ENCODE measurements at places on chromosomes 2 and 18.

DNA sequence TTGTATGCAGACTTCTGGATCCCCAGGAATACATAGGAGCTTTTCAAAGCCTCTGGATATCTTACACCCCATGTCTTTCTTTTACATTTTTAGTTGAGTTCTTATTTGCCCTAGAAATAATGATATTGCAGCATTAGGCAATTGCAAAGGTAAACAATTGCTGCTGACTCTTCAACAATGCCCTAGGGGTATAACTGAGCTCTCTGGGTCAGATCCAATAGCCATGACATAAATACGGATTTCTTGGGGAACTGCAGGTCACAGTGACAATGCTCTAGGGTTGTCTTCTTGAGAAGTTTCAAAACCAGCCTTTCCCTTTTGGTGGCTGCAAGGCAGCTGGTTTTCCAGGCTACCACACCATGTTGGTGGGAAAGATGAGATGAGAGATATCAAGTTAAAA lies 16.5 kb upstream of the OR6B3 start:
- DNase-seq = no peak

- no peak for DNase-seq
These were observed 23.7 kb upstream of the SMAD7 start for GRCh38 chr18:48974304-48975119.

GRCh38 chr2:237497838-237498186 lies 10.8 kb downstream of the MLPH start:
- DNase-seq = no peak

DNA sequence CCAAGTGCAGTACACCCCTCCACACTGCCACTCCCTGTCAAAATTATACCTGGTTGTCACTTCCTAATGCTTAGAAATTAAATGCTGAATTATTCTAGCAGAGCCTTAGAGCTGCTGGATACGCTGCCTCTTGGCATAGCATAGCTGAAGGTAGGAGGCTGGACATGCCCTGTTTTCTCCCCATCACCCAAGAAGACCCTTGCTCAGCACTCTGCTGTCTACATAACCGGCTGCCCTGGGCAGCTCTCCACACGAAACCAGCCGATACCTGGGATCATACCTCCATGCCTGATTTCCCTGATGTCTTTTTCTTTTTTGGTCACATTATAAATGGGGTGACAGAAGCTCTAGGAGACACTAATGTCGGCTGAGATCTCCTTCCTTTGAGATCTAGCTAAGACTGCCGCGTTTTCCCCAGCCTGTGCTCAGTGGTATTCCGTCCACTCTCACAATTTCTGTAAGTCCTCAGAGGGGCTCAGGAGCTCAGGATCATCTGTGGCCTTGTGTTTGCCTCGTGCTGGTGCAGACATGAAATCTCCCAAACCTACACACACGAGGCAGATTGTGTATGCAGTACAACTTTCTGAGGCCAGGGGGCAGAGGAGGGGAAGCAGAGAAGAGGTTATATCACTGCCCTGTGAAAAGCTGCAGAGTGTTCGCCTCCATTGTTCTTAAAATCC lies 13.5 kb upstream of the ZAP70 start:
- no peak for DNase-seq

- DNase-seq = no peak
These were observed 350.4 kb upstream of the ZC3H15 start for GRCh38 chr2:186135686-186136085.

GRCh38 chr18:32026491-32027086 lies 8.0 kb downstream of the RNF125 start:
- DNase-seq = no peak

GRCh38 chr2:44107974-44108373 lies 60.7 kb upstream of the PPM1B start:
- no peak for DNase-seq

- DNase-seq = no peak
These were observed 113.5 kb downstream of the KCTD1 start for GRCh38 chr18:26434887-26435286.

DNA sequence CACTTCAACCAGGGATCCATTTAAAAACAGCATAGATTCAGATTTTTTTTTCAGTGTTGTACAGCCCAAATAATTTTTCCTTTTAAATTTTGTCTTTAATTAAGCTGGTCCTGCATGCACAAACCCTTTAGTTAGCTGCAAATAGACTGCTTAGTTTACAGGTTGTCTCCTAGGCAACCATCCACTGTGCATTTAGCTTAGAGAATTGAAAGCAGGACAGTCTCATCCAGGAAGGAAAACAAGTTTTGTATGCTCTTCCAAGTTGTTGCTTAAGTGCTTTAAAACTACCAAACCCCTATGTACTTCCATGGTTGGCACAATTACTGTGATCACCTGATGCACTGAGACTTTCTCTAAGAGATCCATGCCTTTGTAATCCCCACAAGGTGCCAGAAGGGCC lies at the start of gene MAP3K19:
TSS of gene MAP3K19 (minus strand) at position 148 of the 400 bp plus-strand sequence. CDS start 22,800 bp downstream, outside the sequence.
- DNase-seq = no peak

- no peak for DNase-seq
These were observed 1.4 kb downstream of the SOX11 start for GRCh38 chr2:5693287-5694201.

- DNase-seq = no peak
These were observed 88.8 kb downstream of the INHBB start for GRCh38 chr2:120434492-120435308.

DNA sequence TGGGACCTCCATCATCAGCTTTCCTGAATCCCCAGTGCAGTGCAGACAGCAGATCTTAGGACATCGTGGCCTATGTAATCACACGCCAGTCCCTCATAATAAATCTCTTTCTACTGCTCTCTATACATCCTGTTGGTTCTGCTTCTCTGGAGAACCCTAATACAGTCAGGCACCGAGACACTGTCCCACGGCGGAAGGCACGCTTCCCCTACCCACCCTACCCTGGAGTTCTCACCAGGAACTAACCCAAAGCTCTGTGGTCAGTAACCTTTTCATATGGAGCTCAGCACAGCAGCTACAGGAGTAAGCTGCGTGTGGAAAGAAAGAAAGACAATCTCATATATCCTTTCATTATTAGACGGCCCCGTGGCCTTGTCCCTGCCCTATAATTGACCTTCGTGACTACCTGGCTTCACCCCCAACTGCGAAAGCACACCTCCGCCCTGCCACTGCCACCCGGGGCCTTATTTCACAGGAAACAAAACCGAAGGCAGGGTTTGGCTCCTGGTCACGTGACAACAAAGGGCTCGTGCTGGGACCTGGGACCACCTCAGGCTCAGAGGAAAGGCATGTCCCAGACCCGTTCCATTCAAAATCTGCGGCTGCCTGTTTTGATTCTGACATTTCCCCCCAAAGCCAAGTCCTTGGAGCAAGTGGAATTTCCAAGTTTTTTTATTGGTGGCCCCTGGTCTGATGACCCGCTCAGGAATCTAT lies 99.7 kb upstream of the ODC1 start:
- DNase-seq = no peak

DNA sequence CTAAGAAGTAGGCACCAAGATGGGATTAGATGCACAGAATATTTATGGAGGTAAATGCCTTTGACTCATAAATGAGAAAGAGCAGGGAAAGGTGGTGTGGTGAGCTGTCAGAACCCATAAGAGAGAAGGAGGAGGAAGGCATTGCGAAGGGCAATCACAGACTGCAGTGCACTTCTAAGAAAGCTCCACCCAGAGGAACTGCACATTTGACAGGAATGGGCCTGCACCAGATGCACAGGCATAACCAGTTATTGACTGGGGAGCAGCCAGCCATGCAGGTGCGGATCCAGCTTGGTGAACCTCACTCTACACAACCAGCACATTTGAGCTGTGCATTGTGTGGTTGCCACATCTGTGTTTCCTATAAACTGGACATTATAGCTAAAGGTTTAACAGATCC lies 62.2 kb upstream of the L3MBTL4 start:
- no peak for DNase-seq

GRCh38 chr2:88865801-88866371 lies 174.4 kb downstream of the RPIA start:
- no peak for DNase-seq

DNA sequence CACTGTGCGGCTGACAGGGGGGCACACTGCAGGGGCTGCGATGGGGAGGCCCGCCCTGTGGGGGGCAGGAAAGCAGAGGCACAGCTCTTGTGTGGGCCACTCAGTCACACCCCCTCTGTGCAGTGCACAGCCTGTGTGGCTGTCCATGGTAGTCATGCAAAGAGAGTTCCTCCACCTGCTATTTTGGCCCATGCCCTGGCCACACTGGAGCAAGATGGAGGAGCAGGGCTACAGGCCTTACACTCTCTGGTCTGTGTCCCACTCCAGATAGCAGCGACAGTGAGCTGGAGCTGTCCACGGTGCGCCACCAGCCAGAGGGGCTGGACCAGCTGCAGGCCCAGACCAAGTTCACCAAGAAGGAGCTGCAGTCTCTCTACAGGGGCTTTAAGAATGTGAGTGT lies 28.5 kb upstream of the FAHD2A start:
- DNase-seq = no peak

DNA sequence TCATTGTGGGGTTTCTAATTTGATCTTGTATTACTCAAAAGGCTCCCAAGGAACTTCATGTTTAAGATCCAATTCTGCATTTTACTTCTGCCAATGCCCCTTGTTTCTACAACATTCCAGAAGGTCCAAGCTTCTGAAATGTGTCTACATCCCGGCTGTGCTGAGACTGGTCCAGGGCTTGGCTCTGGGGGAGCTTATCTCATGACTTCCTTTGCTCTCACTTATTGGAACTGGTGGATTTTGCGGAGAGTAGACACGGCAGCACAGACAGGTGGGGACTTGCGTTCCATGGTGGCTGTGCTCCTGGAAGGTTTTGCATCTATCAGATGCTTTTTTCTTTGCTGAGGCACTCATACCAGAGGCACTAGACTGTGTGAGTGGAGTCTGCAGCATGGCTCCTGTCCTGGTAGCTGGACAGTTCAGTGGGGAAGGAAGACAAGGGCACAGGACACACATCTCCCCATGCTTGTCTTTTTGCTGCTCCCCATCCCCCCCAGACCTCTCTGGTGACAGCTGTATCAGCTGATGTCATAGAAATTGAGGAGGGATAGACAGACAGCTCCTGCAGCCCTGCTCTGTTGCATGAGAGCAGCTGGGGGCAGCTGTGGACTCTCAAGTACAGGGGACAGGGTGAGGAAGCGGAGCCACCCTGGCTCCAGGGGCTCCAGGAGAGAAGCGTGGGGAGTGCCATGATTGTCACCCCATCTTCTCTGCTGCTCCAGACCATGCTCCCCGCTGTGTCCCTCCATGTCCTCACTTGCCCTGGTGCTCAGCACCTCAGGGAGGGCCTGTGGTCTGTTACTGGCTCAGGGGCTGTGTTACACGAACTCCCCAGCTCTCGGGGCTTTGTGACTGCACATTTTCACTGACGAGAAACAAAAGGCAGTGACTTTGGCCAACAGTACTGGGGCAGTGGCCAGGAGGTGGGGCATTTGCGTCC lies 46.0 kb downstream of the ACAA2 start:
- DNase-seq = no peak

- no peak for DNase-seq
These were observed 51.2 kb downstream of the INHBB start for GRCh38 chr2:120396861-120397811.

- DNase-seq = no peak
These were observed 29.0 kb upstream of the REL start for GRCh38 chr2:60852282-60852860.

DNA sequence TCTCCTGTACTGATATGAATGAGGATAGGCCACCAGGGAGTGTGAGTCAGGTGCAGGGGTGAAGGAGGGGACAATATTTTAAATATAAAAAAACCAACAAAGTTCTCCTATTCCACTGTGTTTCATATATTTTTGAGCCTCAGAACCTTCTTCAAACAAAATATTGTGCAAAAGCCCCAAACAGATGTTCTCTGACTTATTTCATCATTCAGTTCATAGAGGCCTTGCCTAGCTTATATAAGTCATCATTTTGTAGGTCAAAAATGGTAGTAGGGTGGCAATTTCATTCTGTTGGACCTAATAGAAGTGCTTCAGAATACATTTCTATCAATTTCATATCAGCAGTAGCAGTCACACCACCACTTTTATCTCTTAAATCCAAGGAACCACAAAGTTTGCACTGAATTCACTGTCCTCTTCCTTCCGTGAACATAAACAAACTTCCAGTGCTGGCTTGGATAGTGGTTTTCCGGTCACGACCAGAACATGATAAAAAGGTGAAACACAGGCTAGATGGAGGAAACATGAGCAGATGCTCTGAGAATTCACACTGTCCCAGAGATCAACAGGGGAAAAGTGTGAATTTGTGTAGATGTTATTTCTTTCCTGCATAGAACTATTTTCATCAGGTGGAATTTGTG lies 99.1 kb downstream of the EN1 start:
- no peak for DNase-seq

- no peak for DNase-seq
These were observed 118.8 kb upstream of the MAP2 start for GRCh38 chr2:209305026-209305425.

GRCh38 chr2:19785867-19786266 lies 115.9 kb downstream of the TTC32 start:
- no peak for DNase-seq

DNA sequence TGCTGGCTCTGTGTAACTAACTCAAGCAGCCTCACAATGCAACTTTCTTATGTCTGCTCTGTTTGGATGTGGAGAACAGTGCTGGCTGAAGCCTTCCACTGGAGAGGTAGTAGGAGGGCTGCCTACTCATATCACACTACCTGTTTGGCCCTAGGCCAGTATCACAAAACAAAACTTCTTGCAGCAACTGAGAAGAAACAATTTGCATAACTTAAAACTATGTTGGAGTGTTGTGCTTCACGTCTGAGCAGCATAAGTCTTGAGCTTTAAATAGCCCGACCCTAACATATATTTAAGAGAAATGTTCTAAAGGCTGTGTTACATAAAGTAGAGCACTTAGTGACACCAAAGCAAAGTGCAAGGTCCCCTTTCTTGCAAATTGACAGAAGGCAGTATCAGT lies 204.9 kb upstream of the ACVR2A start:
- DNase-seq = no peak

GRCh38 chr2:69177063-69177771 lies 164.2 kb downstream of the ANTXR1 start:
- no peak for DNase-seq

GRCh38 chr2:113873867-113874266 lies 16.0 kb upstream of the ACTR3 start:
- DNase-seq = no peak

GRCh38 chr2:197306024-197306695 lies 4.4 kb downstream of the ANKRD44 start:
- DNase-seq = no peak

GRCh38 chr2:95267458-95268210 lies 6.6 kb upstream of the PROM2 start:
- DNase-seq = no peak

DNA sequence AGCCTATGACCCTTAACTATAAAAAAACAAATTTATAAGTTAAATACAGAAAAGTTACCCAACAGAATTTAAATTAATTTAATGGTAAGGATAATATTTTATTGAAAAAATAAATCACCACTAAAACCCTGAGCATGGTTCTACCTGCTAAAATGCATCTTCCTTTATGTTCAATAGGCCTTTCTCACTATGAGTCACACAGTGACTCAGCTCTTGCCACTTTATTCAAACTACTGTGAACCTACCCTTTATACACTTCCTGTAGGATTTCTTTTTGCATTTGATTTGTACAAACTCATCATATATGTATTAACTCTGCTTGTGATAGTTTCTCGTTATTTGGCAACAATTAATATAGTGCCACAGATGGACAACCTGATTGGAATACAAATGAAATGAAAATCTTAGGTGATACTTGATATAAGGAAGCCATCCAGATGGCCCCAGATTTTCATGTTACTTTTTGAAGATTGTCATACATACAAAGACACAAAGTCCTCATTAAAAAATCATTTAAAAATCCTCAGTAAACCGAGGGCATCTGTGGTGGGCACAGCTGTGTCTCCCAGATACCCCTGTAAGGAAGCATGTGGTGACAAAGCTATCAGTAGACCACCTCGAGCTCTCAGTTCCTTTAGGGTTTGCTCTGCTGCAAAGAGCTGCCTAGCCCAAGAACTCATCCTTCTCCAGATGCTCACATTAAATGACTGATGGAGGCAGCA lies 55.2 kb upstream of the COBLL1 start:
- no peak for DNase-seq

All from cerebellar nuclear complex (tissue), 1 donor.